ENCODE measurements at places on chromosomes 6 and 20.

- no peak for DNase-seq
Measured at GRCh38 chr6:146851837-146852236, 253.1 kb downstream of the ADGB start.

- DNase-seq = no peak
Measured at GRCh38 chr6:55955684-55956083, 80.3 kb upstream of the BMP5 start.

DNA sequence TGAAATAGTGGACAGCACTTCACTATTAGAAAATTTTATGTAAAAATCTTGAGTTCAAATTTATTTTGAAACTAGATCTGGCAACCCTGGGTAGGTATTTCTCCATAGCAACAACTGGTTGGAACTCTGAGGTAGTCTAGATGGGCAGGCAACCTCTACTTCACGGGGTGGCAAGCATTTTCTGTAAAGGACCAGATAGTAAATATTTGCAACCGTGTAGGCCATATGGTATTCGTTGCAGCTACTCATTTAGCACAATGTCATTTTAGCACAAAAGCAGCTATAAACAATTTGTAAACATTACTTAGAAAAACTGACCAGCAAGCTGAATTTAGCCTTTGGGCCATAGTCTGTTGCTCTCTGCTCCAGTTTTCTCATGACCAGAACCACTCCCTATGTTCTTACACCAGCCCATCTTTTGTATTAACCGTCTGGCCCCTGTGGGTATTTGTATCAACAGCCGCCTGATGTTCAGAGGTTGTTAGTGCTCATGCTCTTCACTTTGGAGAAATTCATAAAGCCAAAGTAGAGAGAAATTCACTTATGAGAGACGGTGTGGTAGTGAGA lies 29.2 kb downstream of the LGSN start:
- DNase-seq = no peak

DNA sequence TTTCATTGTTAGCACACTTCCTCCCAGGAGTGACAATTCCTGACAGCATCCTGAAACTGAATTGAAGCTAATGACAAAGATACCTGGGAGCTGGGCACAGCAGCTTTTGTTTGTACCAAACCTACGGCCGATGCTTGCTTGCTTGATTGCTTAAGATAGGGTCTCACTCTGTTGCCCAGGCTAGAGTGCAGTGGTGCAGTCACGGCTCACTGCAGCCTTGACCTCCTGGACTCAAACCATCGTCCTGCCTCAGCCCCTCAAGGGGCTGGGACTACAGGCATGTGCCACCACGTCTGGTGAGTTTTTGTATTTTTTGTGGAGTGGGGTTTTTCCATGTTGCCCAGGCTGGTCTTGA lies 84.7 kb upstream of the SCP2D1 start:
- no peak for DNase-seq

DNA sequence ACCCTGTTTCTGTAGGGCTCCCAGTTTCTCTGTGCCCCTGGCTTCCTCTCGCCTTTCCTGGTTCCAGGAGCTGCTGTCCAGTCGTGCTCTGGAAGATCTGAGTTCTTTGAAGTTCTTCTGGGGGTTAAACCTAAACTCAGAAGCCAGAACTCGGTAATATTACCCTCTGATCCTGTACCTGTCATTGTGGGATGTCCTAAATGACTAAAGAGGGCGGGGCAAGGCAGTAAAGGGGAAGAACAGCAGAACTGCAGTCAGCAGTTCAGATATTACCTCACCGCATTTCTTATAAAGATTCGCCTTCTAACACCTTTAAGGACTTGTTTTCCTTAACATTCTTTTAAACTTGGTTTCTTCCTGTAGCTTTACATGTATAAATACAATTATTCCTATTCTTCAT lies 63.9 kb downstream of the FAM120B start:
- DNase-seq = no peak

DNA sequence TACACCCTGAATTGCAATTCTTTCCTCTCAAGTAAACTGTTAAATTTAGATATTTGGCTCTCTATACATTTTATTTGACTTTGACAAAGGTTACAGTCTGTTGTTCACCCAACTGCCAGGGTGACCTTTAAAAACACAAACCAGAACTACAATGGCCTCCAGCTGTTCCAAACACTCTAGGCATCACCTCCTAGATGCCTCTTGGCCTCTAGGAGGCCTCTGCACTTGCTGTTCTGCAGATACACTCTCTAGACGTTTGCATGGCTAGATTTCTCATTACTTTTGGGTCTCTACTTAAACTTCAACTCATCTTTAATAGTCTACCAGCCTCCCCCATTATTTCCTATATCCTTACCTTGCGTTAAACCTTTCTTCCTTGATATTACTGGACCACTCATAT lies 102.8 kb upstream of the BEND3 start:
- no peak for DNase-seq

GRCh38 chr6:85865420-85866369 lies 223.0 kb upstream of the SYNCRIP start:
- DNase-seq = no peak

DNA sequence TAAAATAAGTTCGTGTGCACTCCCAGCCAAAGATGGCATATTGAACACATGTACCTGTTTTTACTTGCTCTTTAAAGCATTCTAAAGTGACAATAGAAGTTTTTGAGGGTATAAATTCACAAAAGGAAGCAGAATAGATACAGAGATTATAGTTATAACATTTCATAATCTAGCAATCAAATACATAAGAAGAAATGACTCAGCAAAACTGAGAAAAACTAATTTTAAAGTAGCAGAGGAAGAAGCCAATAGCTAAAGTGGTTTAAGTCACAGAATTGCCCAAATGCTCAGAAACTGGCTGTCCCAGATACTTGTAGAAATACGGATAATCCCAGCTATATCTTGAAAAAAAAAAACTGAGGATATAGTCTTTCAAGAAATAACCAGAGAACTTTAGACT lies 49.2 kb upstream of the TBC1D32 start:
- no peak for DNase-seq

GRCh38 chr20:50417023-50417329 lies 93.2 kb upstream of the PTPN1 start:
- no peak for DNase-seq

- DNase-seq = no peak
Measured at GRCh38 chr6:167712731-167713475, 113.8 kb upstream of the AFDN start.

DNA sequence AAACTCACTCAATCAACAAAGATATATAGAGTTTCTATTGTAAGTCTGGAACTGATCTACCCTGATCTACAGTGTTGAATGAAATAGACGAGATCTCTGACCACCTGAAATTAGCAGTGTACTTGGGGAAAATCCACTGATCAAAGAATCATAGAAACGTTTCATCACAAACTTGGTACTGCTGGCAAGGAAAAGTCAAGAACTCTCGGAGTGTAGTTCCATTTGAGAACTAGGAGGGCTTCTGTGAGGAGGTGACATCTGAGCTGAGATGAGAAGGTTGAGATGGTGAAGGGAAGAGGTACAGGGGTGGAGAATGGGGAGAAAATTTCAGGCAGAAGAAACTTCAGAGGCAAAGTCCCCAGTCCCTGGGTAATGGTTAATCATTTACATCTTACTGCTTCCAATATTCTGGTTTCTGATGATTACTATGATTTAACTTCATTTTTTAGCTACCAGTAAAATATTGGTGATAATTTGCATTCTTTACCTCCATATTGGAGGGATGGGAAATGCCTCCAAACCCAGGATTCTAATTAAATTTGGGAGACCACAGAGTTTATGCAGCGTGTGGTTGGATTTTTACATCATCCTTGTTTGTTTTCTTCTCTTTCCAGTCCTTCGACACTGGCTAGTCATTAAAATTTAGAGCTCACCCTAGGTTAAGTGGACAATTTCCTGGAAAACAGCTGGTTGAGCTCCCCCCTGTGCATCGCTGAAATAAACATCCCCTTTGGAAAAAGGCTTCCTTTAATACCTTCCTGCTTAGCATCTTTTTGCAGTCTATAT lies 191.9 kb downstream of the BCAS1 start:
- no peak for DNase-seq

DNA sequence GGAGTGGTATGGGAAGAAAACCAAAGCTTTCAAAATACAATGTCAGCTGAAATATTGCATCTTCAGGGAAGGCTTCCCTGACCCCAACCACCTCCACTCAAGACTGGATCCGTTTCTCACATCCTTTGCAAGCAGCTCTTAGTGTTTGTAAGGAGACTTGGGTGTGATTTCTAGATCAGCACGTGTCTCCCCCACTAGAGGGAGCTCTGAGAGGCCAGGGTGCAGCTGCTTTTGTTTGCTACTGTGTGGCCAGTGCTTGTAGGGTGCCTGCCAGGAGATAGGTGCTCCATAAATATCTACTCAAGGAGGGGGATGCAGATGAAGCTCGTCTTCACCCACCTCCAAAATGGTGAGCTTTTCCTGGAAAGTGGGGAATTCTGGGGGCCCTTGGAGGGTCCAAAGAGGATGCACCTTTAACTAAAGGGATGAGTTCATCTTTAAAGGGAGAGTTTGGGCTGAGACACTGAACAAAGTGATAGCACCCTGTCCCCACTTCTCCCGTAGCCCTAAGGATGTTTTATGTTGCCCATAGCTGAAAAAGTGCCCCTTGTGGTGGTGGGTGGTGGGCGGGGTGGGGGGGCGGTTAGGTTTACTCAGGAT lies 52.6 kb upstream of the MAFB start:
- peak; percentile 75 for DNase-seq

DNA sequence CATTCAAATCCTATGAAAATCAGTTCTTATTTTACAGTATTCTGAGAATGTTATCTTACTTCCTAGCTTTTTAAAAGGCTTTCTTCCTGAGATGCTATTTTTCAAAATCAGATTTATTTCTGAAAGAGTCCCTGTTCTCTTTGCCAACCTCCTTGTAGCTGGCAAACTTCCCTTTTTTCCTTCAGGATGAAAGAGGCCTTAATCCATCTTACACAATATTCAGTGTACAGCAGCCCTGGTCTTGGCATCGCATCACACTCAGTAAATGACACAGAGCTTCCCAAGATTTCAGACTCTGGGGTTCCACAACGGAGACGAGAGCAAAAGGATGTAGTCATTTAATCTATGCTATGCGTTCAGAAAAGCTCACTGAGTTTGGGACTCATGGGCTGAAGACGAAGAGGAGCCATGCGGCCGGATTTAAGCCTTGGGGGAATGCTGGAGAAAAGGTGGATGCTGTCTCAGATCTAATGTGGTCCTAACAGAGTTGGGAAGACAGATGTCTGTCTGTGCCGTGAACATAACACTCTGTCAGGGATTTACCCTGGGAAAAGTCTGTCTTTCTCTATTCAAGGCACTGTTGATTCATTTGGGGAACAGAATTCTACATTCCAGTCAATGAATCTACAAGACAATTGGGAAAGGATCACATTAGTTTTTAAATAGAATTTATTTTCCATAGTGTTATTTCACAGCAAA lies 616.4 kb upstream of the AGPAT4 start:
- no peak for DNase-seq

DNA sequence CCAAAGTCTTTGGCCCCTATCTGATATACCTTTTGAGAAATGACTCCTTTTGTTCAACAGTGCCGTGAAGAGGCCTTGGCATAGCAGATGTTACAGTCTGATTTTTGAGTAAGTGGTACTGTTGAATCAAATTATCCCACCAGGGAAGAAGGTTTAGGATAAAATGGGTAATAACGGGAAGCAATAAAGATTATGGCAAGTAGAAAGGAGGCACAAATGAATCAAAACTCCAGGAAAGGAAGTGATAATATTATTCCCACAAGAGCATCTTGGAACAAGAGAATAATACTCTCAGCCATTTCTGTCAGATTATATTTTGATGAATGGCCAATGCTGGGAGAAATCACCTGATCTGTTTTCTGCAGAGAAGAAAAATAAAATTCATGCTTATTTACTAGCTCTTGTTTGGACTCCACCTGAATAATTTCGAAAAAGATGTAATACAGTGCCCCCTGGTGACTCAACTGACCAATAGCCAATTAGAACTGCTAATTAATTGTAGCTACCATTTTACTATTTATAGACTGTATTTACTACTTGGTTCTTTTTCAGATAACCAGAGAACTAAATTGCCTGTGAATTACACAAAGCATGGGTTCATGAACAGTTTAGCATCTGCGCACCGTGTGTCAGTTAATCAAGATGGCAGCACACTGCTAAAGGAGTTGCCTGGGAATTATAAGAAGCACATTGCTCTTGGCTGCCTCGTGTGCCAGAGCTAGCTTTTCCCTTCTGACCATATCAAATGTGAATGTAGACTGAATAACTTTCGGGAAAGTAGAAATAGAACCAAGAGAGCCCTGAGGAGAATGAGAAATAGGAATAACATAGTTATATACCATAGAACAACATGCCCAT lies 78.5 kb upstream of the TRDN start:
- DNase-seq = no peak

- DNase-seq = no peak
Measured at GRCh38 chr6:80523531-80523997, 417.1 kb downstream of the BCKDHB start.

DNA sequence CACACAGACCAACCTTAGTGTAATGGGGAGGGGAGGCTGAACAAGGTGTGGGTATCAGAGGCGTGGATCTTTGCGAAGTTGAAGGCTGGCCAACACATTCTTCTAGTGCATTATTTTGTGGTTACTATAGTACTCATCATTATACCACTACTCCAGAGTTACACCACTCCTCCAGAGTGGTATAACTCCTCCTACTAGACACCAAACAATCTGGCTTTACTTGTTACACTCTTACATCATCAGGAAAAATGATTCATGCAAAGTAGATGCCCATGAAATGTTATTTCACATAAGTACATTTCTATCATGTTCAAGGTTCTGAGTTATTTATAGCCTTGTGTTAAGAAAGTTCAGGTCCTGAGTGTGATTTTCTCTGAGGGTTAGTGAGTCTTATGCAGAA lies 443.1 kb upstream of the OPRM1 start:
- no peak for DNase-seq

DNA sequence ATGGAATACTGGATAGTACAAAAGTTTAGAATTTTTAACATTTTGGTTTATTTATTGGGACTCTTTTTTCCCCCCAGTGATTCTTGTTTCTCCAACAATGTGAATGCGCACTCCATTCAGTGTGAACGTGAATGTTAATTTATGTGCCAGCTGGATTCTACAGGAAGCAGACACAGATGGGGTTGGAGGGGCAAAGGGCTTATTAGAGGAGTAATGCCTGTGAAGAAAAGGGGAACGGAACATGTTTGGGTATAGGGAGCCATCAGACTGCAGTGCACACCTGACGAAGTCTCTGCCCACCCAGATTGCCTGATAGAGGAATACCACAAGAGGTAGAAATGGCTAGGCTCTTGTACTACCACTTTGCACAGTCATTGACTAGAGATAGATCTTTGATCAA lies 48.2 kb downstream of the PTPRA start:
- no peak for DNase-seq

DNA sequence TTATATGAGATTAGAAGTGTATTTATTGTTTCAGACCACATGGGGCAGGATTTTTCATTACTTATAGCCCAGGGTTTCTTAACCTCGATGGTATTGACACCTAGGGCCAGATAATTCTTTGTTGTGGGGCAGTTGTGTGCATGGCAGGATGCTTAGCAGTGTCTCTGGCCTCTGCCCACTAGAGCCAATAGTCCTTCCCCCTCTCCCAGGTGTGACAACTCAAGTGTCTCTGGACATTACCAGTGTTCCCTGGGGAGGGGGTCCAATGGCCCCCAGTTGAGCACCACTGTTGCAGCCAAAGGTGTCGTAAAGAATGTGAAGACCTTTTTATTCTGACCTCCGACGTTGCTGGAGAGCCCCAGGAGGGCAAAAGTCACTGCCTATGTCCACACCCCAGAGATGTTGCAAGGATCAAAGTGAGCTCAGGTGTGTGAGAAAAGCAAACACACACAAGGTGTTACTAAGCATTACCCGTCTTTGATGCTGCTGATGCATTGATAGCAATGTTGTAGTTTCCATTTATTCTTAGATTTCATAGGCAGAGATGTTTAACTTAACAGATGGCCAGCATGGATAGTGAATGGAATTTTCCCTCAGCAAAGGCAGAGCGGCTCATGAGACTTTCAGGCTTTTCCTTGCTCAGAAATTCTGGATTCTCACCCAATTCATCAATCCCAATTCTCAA lies 22.2 kb downstream of the BANF2 start:
- no peak for DNase-seq

Data from inflammatory macrophage (primary cell).